ENCODE measurements at places on chromosomes 7 and 10.

GRCh38 chr7:44116789-44117666 is 6.3 kb downstream of the POLD2 start:
- DNase-seq, result no peak

DNA sequence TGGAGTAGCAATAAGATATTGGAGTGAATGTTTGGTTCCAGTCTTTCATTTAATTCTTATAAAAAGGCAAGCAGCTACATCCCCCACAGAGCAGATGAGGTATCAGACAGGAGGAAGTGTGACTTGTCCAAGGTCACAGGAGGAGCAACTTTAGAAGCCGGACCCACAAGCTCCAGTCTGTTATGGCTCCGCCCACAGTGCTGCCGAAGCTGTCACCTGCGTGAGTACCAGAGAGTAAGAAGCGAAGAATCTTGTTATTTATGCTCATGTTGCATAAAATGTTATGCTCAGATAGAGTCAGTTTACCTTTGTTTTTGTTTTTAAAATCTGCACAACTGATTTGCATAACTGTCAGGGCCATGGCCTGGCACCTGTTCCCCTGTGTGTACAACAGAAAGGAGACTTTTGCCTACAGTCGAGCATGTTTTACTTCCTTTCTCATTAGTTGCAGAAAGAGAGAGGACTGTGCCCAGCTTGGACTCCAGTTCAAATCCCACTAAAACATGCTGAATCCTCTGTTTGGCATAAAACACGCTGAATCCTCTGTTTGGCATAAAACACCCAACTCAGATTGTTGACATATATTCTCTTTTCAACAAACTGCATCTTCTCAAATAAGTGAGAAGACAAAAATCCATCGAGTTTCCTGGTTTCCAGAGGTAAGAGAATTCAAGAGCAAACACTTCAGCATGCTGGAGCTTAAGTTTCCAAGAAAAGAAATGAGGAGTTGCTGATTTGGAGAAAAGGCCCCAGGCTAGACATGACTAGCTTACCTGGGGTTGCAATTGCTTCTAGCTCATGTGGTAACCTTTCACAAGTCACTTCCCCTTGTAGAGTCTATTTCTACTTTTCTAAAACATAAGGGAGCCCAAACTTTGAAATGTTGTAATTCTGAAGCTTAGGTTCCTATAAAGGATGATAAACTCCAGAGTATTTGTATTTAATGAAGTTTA is 409.8 kb upstream of the ZMIZ1 start:
- no peak for DNase-seq

- DNase-seq, result no peak
Measured at GRCh38 chr7:78993341-78993740, 460.1 kb downstream of the MAGI2 start.

DNA sequence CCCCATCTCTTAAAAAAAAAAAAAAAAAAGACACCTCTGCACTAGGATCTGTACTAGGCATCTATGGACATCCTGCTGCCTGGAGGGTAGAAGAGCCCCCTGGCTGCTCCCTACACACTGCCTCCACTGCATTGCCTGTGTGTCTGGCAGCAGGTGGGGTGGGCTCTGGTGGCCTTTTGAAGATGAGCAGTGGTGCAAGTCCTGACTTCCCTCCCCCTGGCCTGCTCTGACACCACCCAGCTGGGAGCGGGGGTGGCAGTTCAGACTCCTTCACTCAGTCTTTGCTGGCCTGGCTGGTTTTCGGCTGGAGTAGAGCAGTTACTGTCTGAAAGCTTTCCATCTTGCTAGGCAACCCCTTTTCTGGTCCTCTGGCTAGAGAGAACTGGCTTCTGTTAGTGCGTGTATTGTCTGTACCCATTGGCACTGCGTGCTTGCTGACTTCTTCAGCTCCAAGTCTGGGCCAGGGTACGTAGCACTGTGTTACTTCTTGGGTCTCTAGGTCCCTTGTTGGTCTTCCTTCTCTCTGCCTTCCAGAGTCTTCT is 17.6 kb downstream of the C10orf62 start:
- no peak for DNase-seq

- no peak for DNase-seq
Measured at GRCh38 chr10:21843645-21844044, 159.9 kb downstream of the DNAJC1 start.

DNA sequence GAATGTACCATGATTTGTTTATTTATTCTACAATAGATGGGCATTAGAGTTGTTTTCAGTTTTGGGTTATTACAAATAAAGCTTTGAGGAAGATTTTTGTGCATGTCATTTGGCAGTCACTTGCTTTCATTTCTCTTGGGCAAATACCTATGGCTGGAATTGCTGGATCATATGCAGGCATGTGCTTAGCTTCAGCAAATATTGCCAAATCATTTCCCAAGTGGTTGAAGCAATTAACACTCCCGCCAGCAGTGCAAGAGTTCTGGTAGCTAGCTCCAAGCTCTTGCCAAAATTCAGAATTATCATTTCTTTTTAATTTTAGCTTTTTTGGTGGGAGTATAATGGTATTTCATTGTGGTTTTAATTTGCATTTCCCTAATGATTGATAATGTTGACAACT is 32.9 kb upstream of the PCBD1 start:
- no peak for DNase-seq

GRCh38 chr7:120725376-120726039 is 132.4 kb downstream of the TSPAN12 start:
- DNase-seq, result no peak

DNA sequence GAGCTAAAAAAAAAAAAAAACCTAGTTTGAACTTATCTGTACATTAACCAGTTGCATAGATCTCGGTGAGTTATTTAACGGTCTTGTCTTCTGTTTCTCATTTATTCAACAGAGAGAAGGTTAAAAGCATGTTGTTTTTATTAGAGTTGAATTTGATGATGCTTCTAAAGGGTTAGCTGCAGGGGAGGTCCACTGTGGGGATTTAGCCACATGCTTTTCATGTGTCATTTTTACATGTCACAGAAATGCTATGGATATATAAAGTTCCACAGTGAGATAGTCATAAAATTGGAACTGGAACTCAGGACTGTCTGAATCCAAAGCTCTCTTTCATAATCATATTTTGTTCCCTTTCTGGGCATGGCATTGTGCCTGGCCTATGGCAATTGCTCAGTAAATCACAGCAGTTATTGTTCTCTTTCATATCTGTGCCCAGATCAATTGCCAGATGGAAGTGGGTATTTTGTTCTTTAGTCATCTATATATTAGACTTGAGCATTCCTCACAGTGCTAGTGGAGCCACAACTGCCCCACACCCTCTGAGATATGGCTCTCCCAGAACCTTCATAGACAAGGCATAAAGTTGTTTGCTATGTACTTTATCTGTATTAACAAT is 578.8 kb downstream of the NRG3 start:
- no peak for DNase-seq

- DNase-seq, result no peak
Measured at GRCh38 chr7:10874666-10875065, 99.0 kb upstream of the PHF14 start.

DNA sequence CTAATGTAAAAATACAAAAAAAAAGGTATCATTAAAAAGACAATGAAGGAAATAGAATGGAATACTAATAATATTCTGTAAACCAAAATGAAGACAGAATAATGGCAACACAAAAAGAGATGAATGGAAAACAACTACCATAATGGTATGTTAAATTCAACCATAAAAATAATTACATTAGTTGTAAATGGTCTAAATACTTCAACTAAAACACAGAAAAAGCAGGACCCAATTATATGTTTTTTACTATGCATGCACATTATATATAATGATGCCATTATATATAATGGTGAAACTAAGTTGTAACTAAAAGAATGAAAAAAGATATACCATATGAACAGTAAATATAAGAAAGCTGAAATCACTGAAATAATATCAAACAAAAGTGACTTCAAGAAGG is 76.5 kb downstream of the CUBN start:
- no peak for DNase-seq

DNA sequence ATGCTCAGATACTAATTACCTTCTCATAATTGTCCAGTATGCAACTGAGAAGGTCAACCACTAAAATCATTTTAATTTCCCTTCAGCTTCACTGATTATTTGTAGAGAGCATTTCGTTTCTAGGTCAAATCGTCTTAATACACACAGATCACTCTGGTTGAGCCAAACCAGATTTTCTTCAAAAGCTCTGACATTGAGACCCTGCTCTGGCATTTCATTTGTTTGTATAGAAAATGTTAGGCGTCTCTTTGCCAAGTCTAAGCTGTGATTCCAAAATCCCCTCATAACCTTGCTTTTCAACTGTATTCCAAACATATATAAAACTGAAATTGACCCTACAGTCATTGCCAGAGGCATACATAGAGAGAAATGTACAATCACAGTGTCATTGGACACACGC is 520.0 kb downstream of the CNTNAP2 start:
- no peak for DNase-seq

DNA sequence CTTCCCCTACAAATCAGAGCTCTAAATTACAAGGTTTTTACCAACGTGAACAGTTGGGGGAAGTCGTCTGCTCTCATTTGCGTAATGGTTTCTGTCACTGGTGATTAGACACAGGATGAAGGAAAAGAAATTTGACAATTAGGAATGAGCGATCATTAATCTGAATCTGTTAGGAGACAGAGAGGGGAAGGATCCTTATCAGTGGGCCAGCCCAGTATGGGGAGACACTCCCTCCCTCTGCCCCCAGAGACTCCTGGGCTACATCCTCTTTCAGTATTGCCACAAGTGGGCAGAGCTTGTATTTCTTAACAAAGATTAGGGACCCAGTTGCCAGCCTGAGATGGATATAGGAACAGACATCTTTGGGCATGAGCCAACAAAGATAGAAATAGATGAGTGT is 15.5 kb downstream of the HIF1AN start:
- no peak for DNase-seq

Measured in tibial artery (tissue), 4 donors.